ENCODE measurements at places on chromosomes 13 and 19.

DNA sequence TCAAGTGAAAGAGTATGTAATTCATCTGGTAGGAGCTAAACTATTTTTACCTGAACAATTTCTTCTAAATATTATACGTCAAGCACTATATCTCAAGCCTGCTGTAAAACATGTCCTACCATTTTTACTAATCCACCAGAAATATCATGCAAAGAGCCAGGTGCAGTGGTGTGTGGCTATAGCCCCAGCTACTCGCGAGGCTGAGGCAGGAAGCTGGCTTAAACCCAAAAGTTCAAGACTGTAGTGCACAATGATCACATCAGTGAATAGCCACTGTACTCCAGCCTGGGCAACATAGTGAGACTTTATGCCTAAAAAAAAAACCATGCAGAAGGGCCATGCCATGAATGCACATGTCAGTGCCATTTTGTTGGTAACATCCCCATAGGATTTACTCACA, 20.7 kb upstream of the CLN5 start:
- DNase-seq = no peak

DNA sequence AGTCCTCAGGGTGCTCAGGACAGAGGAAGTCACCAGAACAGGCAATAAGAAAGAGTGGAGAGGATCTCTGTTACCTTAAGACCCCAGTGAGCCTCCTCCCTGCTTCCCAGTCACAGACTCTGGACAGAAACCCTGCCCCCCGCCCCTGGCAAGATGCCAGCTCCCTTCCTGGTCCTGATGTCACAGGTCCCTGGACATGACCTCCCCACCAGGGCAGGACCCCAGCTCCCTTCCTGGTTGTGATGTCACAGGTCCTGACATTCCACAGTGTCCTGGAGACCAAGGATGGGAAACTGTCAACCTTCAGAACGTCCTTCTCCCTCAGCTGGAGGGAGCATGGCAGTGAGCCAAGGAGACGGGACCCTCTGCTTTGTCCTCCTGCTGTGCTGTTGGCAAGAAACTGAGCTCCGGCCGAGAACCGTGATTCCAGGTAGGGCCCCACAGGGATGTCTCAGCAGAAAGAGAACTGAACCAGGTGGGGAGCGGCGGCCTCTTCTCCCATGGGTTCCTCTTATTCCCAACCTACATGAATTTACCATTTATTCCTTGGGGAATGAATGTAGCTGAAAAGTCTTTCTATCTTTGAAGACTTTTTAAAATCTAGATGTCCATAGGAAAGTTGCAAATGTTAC, at the start of gene SPACA7:
TSS of gene SPACA7 (plus strand) at position 306 of the 632 bp plus-strand sequence. CDS start at position 337, 31 bp downstream.
- DNase-seq = no peak

DNA sequence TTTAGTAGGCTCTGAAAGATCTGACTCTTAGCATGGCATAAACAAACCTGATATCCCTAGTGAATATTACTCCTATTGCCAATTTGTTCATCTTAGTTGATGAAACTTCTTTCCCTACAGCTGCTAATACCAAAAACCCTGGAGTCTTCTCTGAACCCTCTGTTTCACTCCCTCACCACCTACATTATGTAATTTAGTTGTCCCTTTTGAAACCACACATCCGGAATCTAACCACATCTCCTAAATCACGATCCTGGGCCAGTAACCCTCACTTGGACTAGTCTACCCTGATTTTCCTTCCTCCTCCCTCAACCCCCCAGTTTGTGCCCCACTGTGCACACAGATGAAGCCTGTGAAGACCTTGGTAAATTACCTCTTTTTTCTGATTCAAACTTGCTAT, 1.2 kb downstream of the ZNF256 start:
- DNase-seq = no peak

- DNase-seq = no peak
Measured at GRCh38 chr19:55244004-55244680, 14.7 kb downstream of the PPP6R1 start.

DNA sequence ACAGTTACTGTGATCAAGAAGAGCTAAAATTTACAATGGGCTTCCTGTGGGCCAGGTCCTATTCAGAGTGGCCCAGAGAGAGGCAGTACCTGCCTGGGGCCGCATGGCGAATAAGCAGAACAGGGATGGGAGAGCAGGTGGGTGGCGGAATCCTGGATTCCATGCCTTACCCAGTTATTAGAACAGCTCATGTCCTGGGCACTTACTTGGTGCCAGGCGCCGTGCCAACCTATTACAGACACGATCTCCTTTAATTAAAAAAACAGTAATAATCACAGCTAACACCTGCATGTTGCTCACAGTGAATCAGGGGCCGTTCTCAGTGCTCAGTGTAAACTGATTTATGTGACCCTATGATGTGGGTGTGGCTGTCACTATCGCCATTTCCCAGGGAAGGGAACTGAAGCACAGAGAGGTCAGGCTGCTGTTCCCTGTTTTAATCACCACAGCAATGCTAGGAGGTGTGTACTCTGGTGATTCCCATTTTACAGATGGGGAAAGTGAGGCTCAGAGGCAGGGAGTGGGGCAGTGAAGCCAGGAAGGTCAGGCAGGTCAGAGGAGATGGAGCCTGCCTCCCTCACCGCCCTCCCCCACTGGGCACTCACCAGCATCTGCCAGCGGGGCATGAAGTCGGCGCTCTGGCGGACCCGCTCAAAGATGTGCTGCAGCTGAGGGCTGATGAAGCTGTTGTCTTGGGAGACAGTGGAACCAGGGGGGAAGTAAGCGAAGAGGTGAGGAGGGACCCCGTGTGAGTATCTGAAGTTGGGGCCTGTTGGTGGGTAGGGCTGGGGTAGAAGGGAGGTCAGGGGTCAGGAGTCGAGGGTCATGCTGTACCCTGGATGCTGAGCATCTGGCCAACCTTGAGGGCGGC, 12.0 kb downstream of the COQ8B start:
- DNase-seq = no peak

DNA sequence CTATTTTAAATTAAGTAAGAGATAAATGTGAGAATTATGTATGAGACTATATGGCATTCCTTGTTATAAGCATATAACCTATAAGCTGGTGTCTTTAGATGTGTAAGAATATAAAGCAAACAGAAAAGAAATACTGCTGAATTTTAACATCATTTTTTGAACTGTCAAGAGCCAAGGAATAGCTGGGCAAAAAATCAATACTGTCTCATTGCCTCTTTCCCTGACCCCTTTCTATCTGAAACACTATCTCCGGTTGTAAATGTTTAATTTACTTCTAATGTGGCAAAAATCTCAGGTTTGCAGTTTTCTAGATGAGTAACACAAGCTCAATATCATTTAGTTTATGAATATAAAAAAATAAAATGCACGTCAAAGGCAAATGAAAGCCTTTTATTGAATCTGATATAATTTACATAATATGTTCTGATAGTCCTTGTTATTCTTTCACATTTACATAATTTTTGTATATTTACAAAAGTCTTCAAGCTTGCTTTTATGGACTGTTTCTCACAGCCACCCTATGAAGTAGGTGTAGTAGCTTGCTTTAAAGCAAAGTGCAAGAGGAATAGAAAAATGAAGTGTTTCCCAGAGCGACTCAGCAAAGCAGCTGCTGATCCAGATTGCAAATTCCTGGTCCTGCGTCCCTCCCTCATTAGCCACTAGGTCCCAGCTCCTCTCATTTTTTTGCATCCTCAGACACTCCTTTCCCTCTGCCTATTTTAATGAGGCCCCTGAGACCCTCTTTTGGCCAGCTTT, 188.2 kb upstream of the RFC3 start:
- no peak for DNase-seq

- no peak for DNase-seq
Measured at GRCh38 chr13:101424381-101425155, 8.3 kb upstream of the NALCN start.

GRCh38 chr13:50697746-50698539, 145.5 kb downstream of the DLEU7 start:
- no peak for DNase-seq

GRCh38 chr13:85616275-85616674, 182.9 kb downstream of the SLITRK6 start:
- DNase-seq = no peak

DNA sequence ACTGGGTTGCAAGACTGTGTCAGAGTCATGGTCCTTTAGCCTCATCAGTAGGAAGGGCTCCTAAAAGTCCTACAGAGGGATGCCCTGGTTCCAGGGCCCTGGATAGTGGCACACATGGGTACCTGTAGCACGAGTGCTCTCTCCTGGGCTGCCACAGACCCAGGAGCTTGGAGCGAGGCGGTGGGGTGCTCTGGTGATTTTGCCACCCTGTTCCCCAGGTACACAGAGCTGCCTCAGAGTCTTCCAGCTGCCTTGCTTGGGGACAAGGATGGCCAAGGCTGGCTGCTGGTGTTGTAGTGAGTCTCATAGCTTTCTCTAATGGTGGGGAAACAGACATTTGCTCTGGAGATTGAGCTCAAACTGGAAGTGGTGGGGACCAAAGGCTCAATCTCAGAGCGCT, 53.9 kb upstream of the OLFM4 start:
- no peak for DNase-seq

GRCh38 chr19:7391218-7391670, 42.5 kb downstream of the ARHGEF18 start:
- peak; percentile 98 for DNase-seq

DNA sequence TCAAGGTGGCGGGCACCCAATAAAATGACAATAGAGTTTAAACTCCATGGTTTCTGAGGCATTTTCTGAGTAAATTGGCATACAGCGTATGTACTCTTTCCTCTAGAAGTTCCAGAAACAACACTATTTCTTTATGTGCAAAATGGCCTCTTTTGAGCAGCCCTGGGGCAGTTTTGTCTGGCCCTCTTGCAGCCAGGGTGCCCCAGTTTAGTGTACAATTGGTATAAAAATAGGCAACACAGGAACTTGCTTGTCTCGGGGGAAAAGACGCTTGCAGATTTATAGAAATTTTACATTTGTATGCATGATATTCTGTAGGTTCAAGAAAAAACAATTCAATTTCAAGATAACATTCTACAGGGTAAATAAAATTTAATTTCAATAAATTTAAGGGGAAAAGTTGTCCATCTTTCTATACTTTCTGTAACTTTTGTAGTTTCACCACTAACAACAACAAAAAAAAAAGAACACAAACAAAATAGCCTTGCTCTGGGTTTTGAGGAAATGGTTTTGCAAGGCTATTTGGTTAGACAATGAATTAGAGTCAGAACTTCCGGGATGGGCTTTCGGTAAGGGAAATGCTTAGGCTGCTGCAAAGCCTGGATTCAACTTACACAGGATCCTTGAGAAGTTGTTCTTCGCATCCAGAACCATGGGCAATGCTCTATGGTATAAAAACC, 45.3 kb downstream of the LRCH1 start:
- DNase-seq = no peak

GRCh38 chr13:73983109-73983508, 151.1 kb downstream of the KLF12 start:
- no peak for DNase-seq

- DNase-seq = no peak
Measured at GRCh38 chr19:3522421-3523360, 16.3 kb upstream of the TEKTIP1 start.

- no peak for DNase-seq
Measured at GRCh38 chr13:30734439-30734838, 904 bp upstream of the ALOX5AP start.

- no peak for DNase-seq
Measured at GRCh38 chr19:31127134-31127967, 221.9 kb downstream of the TSHZ3 start.

DNA sequence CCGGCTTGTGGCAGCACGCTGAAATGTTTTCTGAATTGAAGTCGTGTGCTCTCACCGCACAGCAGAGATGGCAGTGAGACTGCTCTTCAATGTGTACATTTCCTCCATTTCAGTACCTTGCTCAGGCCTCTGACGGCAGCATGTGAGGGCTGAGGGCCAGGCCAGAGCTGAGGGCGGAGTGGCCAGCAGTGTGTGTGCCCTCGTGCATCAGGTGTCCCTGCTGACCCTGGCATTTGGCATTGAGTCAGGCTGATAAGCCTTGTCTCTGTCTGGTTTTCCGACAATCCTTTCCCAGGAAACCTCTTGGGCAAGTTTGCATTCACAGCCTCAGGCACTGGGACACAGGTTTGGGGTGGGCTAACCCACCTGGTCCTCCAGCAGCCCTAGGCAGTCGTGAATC, 62.3 kb downstream of the EFNB2 start:
- DNase-seq = no peak

DNA sequence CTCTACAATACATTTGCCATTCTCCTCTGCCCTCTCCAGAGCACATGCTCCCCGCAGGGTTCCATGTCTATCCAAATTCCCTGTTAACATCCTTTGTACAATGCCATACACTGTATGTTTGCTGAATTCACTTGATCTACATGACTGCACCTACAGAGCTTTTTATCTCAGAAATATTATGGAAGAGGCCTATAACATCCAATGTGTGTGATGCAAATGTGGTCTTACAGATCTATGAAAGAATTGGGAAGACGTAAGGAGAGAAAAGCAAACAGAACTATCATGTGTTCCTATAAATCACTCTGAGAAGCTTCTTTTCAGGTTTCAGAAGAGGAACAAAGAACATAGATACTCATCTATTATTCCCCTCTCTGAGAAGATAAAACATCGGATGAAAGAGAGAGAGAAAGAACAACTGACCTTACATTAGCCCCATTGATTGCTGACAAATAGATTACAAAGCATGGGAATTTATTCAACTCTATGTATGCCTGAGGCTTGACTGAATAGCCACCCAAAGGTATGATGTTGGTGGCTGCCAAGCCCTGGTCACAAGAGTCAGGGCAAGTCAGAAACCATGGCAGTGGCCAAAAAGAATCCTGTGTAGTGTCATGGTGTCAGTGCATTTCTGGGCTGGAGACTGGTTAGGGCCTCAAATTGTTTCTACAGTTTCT, 425.2 kb downstream of the FOXO1 start:
- DNase-seq = no peak

DNA sequence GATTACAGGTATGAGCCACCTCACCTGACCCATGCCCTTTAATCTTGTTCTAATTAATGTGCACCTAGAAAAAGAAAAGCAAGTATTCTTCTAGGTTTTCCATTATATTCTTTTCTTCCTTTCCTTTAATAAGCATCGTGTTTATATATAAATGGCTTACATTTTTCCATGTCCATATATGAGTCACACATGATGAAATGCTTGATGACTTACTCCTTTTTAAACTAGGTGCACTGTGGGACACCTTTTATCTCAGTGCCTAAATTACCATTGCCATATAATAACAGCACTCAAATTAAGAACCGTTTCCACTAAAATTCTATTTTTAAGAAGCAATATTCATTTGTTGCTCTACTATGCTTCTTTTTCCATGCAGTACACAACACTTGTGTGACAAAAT, 363.3 kb downstream of the LIG4 start:
- DNase-seq = no peak

- no peak for DNase-seq
Measured at GRCh38 chr13:29524176-29524575, 71.3 kb downstream of the SLC7A1 start.

- DNase-seq = no peak
Measured at GRCh38 chr13:43816401-43816889, 29.7 kb upstream of the ENOX1 start.
